ENCODE measurements at places on chromosomes 16 and 17. TPM values are rescaled to one million over a fixed set of nuclear protein-coding genes. Genes with fewer than 3 reads are reported as not detected.

Gene CACNA1G
- under 0.01 TPM for total RNA-seq

Gene ABCA6
- total RNA-seq, result 17.1 TPM

Gene SDR42E1
- under 0.01 TPM for total RNA-seq

Gene RMI2
- 4.5 TPM for total RNA-seq

Data from regular cardiac myocyte (primary cell).